ENCODE measurements at places on chromosomes 4 and X.

DNA sequence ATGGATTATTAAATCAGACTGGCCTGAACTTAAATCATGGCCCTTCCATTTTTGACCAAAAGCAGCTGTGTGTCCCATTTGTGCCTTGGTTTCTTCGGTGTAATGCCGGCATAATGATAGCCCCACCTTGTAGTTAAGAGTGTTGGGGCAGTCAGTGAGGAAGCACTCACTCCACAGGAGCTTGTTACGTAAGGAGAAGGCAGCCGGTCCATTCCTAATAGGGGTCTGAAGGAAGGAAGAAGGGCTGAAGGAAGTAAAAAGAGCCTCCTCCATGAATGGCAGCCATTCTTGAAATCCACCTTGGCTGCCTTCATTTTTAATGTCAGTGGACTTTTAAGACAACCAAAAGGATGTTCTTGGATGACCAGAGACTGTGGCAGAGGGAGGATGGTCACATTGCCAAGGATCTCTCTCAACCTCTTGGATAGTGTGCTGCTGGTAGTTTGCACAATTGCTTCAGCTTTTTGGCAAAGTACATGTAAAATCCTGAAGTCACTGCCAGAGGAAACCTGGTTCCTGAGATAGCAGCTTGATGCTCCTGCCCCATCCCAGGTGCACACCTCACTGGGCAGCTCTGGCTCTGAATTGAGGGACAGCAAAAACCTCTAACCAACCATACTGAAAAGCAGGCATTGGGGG lies 113.5 kb downstream of the PTTG2 start:
- DNase-seq = no peak

DNA sequence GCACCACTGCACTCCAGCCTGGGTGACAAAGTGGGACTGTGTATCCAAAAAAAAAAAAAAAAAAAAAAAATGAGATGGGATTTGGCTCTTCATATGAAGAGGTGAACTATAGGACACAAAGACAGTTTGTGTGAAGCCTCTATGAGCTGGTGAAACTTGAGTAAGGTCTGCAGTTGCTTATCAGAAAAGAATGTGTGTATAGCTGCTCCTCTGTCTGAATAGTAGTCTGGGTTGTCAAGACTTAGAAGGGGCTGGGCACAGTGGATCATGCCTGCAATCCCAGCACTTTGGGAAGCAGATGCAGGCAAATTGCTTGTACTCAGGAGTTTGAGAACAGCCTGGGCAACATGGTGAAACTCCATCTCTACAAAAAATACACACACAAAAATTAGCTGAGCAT lies 82.8 kb downstream of the ARSF start:
- DNase-seq = no peak

DNA sequence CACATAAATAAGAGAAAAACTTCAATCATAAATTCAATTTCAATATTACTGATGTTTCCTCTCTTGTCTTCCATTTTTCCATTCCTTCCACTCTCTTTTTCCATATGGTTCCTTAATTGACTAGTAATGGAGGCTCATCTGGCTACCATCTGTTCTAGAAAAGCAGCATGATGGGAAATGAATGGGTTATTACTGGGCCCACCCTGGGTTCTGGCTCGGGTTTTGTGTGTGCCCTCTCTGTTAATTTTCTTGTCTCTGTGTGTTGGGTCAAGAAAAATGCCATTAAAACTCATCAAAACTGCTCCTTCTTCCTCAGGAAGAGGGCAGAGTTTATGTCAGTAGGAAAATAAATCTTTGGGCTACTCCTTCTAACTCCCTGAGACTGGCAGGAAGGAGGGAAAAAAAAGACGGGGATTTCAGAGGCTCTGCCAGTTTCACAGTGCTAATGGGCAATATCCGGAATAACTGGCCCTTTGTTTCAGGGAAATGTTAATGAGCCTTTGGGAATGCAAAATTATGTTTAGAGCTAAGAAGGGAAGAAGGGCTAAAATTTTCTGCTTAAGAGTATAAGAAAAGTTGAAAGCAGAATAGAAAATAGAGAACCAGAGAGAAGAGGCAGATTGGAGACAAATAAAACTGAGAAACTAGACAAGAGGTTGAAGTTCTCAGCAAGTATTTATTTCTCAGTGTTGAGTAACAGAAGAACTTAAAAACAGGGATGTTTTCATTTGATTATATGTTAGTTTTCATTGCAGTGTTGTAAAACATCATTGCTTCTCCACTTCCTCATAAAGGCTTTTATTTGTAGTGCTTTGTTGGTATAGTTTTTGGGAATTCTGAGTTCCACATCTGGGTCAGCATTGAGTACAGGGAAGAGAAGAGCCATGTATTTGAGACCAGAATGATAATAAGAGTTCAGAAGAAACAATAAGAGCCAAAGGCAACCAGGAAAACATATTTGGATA lies 19.7 kb downstream of the GABRB1 start:
- DNase-seq = no peak

DNA sequence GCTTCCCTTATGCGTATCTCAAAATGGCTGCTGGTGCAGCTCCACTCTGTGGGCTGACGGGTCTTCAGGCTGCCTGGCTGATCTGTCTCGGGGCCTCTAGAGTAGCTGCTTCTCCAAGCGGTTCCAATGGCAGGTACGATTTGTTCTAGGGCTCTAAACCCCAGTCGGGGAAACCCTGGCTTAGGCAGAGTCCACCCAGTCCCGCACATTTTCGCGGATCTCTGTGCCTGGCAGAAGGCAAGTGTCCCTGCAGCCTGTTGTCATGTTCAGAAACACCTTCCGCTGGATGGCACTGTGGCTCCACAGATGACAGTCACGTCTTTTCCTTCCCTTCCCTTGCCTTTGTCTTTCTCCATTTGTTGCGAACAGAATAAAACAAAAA lies 54.4 kb downstream of the NBDY start:
- DNase-seq = peak; percentile 81

DNA sequence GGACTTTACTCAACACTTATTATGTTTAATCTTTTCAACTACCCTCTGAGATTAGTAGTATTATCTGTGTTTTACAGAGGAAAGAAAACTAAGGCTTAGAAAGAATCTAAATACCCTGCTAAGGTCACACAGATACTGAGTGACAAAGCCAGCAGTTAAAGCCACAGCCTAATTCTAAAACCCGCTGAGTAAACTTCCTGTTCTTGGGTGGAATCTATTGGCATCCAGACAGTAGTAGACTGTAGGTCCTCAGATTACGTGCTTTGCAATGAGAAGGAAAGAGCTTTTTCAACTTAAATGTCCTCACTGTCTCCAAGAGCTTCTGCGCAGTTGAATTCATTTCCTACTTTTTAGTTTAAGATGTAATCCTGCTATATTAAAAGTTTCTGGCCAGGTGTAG lies 126.0 kb downstream of the TENM3 start:
- no peak for DNase-seq

- DNase-seq = no peak
These were observed 29.3 kb upstream of the RXFP1 start for GRCh38 chr4:158492391-158492790.

- no peak for DNase-seq
These were observed 467.8 kb downstream of the GRXCR1 start for GRCh38 chr4:43360296-43360695.

GRCh38 chr4:149493492-149493891 lies 322.2 kb downstream of the IQCM start:
- DNase-seq = no peak

GRCh38 chrX:54193085-54193821 lies 10.2 kb upstream of the FAM120C start:
- DNase-seq = no peak

DNA sequence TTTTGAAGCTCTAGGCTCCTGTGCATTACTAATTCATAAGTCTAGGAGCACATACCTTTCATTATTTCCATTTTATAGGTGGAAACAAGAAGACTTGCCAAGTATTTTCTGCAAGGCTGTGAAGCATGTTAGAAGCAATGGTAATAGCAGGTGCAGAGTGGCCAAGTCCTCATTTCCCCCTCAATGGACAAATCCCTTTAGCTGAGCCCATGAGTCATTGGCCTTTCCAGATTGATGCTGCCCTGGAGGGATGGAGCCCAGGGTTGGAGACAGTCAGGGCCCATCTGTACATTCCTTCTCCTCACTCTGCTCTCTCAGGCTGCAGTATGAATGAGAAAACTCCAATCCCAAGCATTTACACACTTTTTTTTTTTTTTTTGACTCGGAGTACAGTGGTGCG lies 6.6 kb downstream of the MGST2 start:
- DNase-seq = no peak

DNA sequence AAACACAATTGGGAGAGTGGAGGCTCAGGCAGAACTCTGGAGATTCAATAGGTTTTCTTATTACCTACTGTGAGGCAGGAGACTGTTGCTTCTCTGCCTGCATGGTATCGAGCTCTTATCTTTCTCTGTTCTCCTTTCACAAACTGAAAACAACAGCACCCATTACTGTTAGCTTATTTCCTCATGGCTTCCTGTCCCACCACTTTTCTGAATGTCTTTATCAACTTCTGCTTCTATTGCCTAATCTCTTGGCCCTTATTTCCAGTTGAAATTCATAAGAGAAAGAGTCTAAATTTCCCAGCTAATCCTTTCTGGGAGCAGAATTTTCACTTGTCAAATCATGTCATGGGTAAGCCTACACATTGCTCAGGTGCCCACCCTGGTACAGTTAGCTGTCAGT lies 46.8 kb upstream of the NDST3 start:
- no peak for DNase-seq

- no peak for DNase-seq
These were observed 57.1 kb upstream of the NKX1-1 start for GRCh38 chr4:1463088-1463926.

GRCh38 chr4:105911426-105911825 lies 16.2 kb downstream of the NPNT start:
- DNase-seq = no peak

DNA sequence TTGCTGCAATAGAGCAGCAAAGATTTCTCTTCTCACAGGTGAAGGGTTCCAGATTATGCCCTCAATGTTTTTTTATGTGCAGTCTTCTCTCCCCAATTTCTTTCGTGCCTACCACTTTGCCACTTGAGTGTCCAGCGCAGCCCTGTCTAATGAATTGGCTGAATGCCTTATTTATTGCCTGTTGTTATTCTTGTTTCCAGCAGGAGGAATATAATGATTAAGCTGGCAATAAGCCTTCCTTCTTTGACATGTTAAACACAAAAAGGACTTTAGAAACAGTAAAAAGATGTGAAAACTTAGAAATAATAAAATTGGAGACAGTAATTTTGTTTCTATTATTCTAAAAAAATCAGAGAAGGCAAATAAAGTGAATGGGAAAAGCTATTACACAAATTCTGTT lies 34.6 kb upstream of the FRAS1 start:
- no peak for DNase-seq

DNA sequence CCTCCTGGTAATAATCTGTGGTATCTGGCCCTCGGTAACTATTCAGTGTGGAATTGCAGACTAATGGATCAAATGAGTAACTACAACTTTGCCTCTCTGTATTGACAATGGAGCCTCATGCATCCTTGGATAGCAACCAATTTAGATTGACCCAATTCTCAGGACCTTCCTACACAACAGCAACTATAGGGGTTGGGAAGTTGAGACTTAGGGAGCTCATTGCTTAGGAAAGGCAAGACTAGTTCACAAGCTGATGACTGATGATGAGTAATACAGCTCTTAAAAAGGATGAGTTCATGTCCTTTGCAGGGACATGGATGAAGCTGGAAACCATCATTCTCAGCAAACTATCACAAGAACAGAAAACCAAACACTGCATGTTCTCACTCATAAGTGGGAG lies 47.5 kb upstream of the KLHL13 start:
- no peak for DNase-seq

- DNase-seq = no peak
These were observed 240.8 kb upstream of the PPARGC1A start for GRCh38 chr4:24130637-24131036.

- no peak for DNase-seq
These were observed 83.3 kb upstream of the HTR2C start for GRCh38 chrX:114500622-114501021.

DNA sequence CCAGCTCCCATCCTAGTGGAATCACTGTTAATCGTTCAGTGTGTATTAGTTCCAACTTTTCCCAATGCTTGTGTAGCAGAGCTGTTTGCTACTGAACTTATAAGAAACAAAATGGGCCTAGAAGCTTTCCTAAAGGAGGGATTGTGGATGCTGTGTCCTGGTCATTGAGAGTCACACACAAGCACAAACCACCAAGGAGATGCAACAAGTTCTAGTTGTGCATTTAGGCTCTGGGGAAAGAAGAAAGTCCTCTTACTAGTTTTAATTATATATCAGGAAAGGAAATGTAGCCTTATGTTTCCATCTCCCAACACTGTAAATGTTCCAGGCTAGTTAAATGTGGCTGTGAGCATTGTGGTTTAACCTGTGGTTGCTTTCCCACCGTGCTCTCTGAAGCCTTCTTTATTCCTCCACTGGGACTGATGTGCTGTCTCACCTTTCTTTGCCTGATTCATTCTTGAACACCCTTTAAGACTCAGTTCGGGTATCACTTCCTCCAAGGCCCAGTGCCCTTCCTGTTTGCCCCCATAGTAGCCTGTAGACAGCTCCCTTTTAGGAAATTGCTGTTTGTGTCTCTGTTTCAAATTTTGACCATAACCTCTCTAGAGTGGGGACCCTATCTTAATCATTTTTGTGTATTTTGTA lies 34.3 kb downstream of the ATP10D start:
- no peak for DNase-seq

- DNase-seq = no peak
These were observed 305.9 kb upstream of the HAND2 start for GRCh38 chr4:173835903-173836302.

DNA sequence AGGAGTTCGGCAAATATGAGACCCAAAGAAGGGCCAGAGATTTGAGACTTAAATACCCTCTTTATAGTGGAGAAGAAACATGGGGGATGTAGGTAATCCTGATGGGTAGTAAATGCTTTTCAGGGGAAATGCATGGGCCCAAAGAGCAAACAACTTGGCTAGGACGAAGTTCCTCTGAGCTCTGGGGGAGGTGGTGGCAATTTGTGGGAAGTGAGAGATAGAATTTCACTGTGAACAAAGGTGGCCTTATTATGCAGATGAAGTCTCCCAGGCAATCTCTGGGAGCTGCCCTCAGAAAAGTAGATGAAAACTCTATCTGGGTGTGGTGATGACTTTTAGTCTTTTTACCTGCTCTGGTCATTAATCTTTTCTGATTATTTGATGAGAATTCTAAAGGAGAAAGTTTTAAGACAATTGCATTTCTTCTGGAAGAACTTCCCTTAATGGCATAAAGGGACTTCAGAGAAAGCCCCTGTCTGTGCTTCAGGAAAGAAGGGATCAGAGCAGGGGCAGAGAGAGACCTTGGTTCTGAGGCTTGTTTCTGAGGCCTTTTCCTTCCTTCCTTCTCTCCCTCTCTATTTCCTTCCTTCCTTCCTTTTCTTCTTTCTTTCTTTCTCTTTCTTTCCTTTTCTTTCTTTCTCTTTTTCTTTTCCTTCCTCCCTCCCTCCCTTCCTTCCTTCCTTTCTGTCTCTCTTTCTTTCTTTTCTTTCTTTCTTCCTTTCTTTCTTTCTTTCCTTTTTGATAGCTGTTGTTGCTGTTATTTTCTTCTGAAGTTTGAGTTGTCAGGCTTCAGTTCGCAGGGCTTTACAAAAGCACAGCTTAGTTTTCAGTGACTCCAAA lies 37.5 kb upstream of the MAOA start:
- no peak for DNase-seq

DNA sequence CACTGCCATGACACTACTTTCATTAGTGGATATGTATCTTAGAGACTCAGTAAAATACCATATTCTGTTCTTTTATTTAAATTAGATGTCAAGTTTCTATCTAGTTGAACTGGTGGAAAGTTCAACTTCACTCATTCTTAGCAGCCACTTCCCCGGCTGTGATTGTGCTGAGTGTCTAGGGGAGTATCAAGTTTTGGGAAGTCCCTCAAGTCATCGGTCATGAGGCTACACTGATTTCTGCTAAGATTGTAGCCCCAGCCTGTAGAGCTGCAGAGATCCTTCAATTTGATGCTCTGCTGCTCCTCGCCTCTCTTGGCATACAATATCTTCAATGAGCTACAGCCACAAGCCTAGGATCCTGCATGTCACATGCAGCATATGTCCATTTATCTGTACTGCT lies 53.9 kb downstream of the DMP1 start:
- no peak for DNase-seq

All from CD4-positive, alpha-beta T cell treated with Interferon alpha-2 for 1 hour (primary cell).